AG10803 (cell line): ENCODE measurements at places on chromosomes 11 and 22.

DNA sequence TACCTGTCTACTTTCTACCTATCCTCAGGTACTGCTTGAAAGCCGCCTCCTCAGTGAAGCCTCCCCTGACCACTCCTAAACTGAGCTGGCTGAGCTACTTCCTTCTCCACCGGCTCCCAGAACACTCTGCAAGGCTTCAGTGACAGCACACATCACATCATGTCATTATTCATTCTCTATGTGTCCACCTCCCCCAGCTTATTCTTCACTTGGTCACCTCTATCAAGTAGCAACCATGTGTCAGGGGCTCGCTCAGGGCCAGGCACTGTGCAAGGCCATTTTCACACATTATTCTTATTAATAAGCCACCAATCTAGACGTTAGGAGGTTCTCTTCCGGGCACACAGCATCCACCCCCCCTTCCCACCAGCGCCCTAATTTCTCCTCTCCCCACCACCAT lies 3.7 kb upstream of the ELFN2 start:
- no peak for DNase-seq

- peak; percentile 48 for DNase-seq
These were observed 6.5 kb upstream of the CSTPP1 start for GRCh38 chr11:46930089-46930488.

DNA sequence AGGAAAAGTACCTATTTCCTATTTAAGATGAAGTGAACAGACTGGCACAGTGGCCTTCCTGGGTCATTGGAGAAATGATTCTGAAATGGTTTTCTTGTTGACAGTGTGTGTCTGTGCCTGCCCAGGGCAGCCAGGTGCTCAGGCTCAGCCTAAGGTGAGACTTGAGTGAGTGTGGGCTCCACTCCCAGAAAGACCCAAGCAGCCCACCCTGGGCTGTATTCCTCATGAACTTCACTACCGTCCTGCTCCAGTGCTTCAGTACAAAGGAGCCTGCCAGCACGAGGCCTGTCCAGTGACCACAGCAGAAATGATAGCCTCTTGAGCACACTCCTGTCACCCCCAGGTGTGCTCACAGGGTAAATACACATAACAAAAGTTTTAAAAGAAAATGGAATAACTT lies 49.5 kb downstream of the GAB4 start:
- DNase-seq: no peak

DNA sequence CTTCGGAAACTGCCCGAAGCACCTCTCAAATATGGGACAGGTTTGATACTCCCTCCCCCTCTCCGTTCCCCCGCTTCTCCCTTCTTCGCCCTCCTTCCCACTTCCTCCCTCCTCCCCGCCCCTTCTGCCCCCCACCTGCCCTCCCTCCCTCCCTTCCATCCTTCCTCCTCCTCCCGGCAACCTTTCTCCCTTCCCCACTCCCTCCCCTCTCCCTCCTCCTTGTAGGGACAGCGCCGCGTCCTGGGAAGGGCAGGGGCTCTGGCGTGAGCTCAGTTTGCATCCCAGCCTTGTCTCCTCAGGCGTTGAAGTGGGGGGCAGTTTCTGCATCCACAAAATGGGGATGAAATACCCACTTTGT lies 6.1 kb upstream of the NFAM1 start:
- no peak for DNase-seq

GRCh38 chr11:64351136-64351631 lies 7.8 kb upstream of the RPS6KA4 start:
- DNase-seq: no peak
